Psoas muscle (tissue), 8 donors: ENCODE measurements at places on chromosomes 2 and 18. TPM values are rescaled to one million over a fixed set of nuclear protein-coding genes. Genes with fewer than 3 reads are reported as not detected.

IL36RN gene
- total RNA-seq = not detected

EIF4E2 gene
- 136 TPM for total RNA-seq

GRCh38 chr2:238882082-238882755 is 34.3 kb downstream of the TWIST2 start:
- no peaks in the 10 kb centered on the region for H3K4me1 ChIP-seq
- no peaks in the 10 kb centered on the region for H3K36me3 ChIP-seq
- DNase-seq = no peak
- H3K27me3 ChIP-seq = no peaks in the 10 kb centered on the region

DNA sequence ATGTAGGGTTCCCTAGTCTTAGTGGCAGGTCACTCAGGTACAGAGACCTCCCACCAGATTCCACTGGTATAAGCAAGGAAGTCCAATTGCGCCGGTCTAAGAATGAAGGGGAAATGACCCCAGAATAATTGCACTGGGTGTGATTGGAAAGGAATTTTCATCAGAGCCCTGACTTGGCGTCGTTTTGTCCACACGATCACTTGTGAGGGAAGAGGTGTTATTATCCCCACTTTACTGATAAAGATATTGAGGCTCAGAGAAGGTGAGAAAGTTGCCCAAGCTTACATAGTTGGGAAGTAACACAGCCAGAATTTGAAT is 61.5 kb downstream of the CIB4 start:
- peaks cover 19% of the 10 kb centered on the region for H3K27me3 ChIP-seq
- H3K27ac ChIP-seq = no peak overlapping the region
- H3K4me1 ChIP-seq = no peaks in the 10 kb centered on the region
- DNase-seq = no peak
- H3K36me3 ChIP-seq = no peaks in the 10 kb centered on the region
- H3K4me3 ChIP-seq = no peak overlapping the region

GRCh38 chr18:36155851-36156757 is 26.4 kb downstream of the ELP2 start:
- no peak for DNase-seq
- no peaks in the 10 kb centered on the region for H3K27me3 ChIP-seq
- H3K27ac ChIP-seq = no peak overlapping the region
- H3K36me3 ChIP-seq = peaks cover 99% of the 10 kb centered on the region
- H3K4me1 ChIP-seq = no peaks in the 10 kb centered on the region

DNA sequence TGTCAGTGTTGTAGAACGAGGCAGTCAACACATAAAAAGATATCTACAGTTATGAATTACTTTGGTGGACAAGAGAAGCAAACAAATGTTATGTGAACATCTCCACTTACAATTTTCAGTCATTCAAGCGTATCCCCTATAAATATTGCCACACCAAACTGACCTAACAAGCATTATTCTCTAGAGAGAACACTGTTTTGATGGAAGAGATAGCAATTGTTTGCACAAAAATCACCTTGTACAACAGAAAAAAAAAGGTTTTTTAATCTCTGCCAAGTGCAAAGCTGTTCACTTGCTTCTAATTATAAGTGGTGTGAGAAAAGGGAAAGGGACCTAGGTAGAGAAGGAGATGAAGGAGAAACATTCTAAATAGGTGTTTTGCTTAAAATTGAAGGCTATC is 33.8 kb downstream of the PID1 start:
- no peak overlapping the region for H3K27ac ChIP-seq
- H3K27me3 ChIP-seq = no peaks in the 10 kb centered on the region
- H3K36me3 ChIP-seq = no peaks in the 10 kb centered on the region
- no peak for DNase-seq
